ENCODE measurements at places on chromosomes 12 and 14.

DNA sequence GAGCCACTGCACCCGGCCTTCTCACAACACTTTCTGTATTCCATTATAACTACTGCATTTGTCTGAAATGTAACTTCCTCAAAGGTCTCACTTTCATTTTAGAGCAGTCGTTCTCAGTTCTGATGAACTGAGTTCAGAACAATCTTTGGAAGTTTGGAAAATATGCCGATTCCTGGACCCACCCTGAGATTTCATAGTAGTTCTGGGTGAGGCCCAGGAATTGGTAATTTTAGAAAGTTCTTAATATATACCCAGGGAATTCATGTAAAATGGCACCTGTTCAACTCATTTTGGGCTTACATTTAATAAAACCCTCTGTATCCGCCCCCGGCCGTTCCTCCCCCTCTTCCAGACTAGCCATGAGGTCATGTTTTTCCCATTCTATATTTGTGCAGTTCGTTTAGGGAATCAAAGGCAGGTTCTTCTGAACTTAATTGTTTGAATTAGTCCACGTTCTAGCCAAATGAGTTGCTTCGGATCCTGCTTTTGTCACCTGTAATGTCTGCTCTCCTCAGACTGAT, 5.9 kb downstream of the GSG1 start:
- no peak for DNase-seq

GRCh38 chr12:19933924-19934323, 434.4 kb upstream of the PDE3A start:
- no peak for DNase-seq

DNA sequence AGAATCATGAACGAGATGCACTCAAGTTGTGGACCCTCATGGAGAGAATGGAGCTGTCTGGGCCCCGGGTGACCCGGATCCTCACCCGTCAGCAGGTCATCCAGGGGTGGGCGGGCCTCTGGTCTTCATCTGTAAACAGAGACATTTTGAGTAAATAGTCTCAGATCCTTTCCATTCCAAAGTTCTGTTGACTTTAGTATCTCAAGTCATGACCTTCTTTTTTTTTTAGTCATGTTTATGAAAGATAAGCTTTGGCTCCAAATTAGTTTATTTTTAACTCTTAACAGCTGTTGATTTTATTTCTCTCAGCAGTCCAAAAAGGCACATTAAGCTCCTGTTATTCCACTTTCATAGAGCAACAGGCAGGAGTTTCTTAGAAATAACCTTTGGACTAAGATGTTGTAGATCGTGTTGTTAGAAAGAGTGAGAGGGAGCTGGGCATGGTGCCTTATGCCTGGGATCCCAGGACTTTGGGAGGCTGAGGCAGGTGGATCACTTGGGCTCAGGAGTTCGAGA, 48.9 kb upstream of the AMN start:
- DNase-seq: no peak

DNA sequence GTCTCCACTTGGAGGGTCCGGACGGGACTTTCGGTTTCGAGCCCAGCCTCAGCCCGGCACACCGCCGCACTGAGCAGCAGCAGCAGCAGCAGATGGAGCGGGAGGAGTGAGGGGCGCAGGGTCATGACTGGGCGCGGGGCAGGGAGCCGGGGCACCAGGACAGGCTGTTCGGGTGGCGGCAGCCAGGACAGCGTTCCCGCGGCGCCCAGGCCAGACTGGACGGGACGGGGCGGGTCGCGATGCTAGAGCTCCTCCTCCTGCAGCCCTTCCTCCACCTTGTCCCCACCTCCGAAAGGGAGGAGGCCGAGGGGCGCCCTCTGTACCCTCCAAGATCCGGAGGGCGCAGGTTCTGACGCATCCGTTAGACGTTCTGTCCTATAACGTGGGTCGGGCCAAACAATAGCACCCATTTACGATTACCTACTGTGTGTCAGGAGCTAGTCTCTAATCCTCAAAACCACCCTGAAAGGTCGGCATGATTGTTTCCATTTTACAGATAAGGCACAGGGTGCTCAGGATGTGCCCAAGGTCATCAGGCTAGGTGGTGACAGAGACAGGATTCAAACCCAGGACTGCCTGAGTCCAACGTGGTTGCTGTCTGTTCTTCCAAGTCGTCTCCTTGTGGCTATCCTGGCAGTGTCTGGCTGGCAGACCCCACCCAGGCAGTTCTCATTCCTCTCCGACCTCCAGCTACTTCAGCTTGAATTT, at the start of gene FKBP11:
Gene FKBP11, minus strand, starts transcription at position 189 of the 708 bp plus-strand sequence. Its CDS starts 64 bp downstream, at position 125.
- DNase-seq: no peak

Data from AG09309 (cell line).